ENCODE measurements at places on chromosomes 2 and 18. TPM values are rescaled to one million over a fixed set of nuclear protein-coding genes. Genes with fewer than 3 reads are reported as not detected.

- DNase-seq = no peak
These were observed 21.9 kb downstream of the ST6GAL2 start for GRCh38 chr2:106864051-106864450.

DNA sequence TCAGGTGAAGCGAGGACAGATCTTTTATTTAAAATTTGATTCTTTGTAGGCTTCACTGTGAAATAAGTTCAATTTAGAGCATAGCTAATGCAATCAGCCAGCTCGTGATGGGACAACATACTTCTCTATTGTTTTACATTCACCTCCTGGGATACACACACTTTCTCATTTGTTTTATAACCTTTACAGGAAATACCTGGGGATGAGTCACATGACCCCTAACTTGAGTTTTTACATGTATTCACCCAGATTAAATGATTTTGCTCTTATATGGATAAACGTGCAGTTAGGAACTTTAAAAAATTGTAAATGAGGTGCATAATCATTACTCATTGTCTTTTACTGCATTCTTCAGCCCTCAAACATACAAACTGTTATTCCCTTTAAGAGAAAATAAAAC lies 152.1 kb downstream of the NEDD4L start:
- peak; percentile 75 for DNase-seq

GRCh38 chr2:120964819-120965218 lies 229.2 kb downstream of the GLI2 start:
- peak; percentile 64 for DNase-seq

DNA sequence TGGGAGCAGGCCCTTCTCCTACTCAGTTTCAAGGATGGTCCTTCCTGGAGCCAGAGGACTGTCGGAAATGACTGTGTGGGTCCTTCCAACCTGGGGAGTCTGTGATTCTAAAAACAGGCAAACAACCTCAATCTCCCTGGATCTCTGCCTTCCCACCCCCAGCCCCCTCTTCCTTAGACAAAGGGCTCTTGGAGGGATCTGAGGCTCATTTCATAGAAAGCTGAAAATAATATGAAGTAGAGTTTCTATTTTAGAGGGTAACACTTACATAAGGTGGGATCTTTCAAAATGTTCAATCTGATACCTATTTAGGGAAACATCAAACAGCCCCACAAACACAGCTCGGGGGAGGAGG lies 69.4 kb downstream of the RHOB start:
- DNase-seq = no peak

DNA sequence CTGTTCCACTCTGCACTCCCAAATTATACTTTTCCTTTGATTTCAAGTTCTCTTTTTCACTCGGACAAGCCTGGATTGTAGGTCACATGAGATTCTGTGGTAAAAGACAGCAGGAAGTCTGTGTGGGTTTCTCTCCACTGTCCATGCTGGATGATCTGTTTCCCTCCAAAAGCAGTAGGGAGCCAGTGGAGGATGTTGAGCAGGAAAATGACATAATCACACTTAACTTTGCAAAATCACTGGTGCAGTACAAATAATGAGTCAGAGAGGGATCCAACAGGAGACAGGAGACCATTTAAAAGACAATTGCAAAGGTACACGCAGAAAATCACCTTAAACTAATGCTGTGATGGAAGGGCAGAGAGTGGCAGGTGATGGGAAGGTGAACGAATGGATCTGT lies 301.3 kb downstream of the ZNF407 start:
- peak; percentile 72 for DNase-seq

The CCDC102B gene
- 2.2 TPM for total RNA-seq

Measured in PC-3 (cell line).